ENCODE measurements at places on chromosomes 13 and 19. TPM values are rescaled to one million over a fixed set of nuclear protein-coding genes. Genes with fewer than 3 reads are reported as not detected.

Gene ZNF570
- 7.2 TPM for total RNA-seq

Gene IGFL2
- 19.9 TPM for total RNA-seq

Gene CASP14
- 29.3 TPM for total RNA-seq

Gene CABP5
- not detected for total RNA-seq

Gene C19orf73
- 0.30 TPM for total RNA-seq

Gene SYCN
- total RNA-seq = not detected

Gene PNMA8A
- 17.3 TPM for total RNA-seq

Gene SIGLEC10
- 1.7 TPM for total RNA-seq

Gene LILRB2
- total RNA-seq = 1.5 TPM

Gene TEX29
- 0.49 TPM for total RNA-seq

Gene RPS5
- total RNA-seq = 1,739 TPM

Gene ZNF99
- total RNA-seq = 0.49 TPM

Gene SIGLEC11
- 0.79 TPM for total RNA-seq

Gene MYO1F
- total RNA-seq = 12.0 TPM

Gene KLC3
- 26.0 TPM for total RNA-seq

Gene PHF11
- total RNA-seq = 20.7 TPM

Gene ACTMAP
- total RNA-seq = 1.3 TPM

Gene ZNF440
- total RNA-seq = 16.8 TPM

GRCh38 chr19:16497042-16497441, 848 bp downstream of the C19orf44 start:
- DNase-seq = no peak

GRCh38 chr13:29846475-29847256, 3.8 kb downstream of the UBL3 start:
- DNase-seq = peak; percentile 21

- DNase-seq = no peak
Measured at GRCh38 chr19:55702131-55702627, 27.2 kb downstream of the EPN1 start.

- DNase-seq = no peak
Measured at GRCh38 chr13:94444826-94445225, 34.7 kb downstream of the DCT start.

DNA sequence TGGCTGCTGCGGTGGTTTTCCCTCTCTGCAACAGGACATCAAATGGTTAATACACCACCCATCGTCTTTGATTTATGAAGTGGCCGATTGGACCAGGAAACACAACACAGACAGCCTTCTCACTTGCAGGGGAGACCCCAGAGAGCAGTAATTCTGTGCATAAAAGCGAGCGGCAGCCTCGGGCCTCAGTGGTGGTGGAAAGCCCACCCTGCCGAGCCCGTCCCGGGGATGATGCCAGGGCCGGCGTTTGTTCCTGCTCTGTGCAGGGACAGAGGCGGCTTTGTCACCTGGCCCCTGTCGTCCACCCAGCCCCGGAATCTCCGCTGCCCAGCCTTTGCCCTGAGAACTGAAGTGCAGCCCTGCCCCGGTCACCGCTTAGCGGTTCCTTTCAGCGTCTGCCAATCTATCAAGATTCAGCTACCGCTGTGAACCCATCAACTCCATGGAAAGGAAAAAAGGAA, 184.4 kb downstream of the TSHZ3 start:
- no peak for DNase-seq

GRCh38 chr13:24218338-24218737, 57.8 kb downstream of the SPATA13 start:
- DNase-seq = no peak

GRCh38 chr19:47469363-47469700, 2.4 kb downstream of the SLC8A2 start:
- no peak for DNase-seq

GRCh38 chr19:55493052-55493644, 4.9 kb downstream of the SSC5D start:
- DNase-seq = peak; percentile 22

- peak; percentile 46 for DNase-seq
Measured at GRCh38 chr19:41263042-41263849, 926 bp upstream of the HNRNPUL1 start.

- DNase-seq = no peak
Measured at GRCh38 chr13:100454876-100455275, 133.7 kb downstream of the GGACT start.

DNA sequence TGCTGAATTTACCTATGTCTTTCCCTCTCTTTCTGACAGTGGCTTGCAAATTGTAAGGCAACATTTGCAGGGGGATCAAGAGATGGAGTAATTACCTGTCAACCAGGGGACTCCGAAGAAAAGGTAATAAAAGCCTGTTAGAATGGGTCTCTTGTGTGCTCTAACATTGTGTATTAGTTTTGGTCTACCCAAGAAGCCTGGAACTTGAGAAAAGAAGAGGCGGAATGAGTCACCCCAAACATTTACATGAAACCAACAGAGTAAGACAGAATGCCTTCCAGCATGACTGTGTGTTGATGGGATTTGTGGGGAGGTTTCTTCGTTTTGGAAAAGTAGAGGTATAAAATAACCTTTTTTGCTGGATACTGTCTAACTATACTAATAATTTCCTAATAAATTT, 36.7 kb downstream of the ZAR1L start:
- DNase-seq = no peak

GRCh38 chr19:41792513-41793413, 3.6 kb upstream of the CEACAM3 start:
- no peak for DNase-seq

DNA sequence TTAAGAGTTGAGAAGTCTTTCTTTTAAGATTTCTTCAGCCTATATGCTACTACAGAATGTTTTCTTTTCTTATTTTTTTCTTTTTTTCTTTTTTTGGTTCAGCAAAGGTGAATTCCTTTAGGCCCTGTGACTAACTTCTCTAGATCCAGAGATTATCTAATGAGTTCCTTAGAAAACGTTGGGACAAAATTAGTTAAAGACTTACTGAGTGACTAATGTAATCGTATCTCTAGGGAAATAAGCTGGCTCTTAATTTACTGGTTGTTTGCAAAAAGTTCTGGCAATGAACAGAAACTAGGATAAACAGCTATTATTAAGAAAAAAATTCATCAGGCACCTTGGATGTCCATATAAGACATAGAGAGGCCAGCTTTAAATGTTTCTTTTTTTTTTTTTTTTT, 30.7 kb upstream of the CSNK1A1L start:
- DNase-seq = no peak

DNA sequence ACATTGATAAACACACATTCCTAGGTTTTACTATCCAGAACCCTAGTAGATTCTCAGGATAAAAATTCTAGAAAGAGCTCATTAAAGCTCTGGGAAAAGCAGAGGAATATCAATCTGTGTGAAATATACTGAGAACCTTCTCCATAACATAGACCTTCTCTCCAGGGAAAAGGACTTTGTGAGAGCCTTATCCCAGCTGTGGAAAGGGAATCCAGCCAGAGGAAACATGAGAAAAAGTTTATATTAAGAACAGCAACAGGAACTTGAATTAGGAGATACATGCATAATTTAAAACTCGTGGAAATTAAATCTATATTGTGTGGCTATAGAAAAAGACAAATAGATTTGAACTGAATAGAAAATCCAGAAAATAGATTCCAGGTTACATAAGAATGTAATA, 1639.9 kb downstream of the EFNB2 start:
- DNase-seq = peak; percentile 88

DNA sequence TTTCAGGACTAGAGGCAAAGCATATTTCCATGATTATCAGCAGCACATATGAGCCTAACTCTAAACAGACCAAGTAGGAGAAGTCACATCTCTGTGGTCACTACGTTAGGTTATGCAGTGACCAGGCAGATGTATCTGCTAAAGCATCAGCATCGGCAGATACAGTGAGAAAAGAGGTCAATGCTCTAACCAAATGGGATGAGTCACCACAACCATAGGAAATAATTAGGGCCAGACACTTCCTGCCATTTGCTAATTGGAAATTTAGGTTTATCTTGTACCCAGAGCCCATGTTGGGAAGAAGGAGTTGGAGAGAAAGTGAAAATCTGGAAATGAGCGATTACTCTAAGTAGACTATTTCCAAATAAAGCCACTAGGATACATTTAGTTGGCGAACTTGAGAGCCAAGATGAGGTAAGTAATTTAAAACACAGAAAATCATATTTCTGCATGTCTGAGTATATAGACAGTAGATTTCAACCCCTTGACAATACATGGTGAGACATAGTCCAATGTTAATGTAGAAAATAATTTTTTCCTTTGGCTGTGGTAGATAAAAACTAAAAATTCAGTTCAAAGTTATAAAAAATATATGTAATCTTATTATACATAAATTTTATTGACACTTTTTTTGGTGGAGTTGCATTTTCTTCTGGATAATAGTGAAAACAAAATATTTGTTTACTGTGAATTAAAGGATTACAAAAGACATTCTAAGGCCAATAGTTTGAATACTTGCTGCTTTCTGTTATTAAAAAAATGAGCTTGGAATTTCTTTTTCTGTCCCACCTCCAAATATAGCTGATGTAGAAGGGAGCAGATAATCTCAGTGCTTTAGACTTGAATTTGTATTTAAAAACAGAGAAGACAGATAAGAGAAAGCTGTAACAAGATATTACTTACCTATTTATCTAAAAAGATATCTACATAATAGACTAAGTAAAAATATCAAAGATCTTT, 104.4 kb upstream of the CSNK1A1L start:
- DNase-seq = peak; percentile 73

GRCh38 chr13:76043874-76044273, 407.7 kb downstream of the LMO7 start:
- DNase-seq = no peak

- DNase-seq = no peak
Measured at GRCh38 chr13:40515702-40516101, 150.7 kb downstream of the FOXO1 start.

GRCh38 chr13:103066079-103066780, at the start of gene SLC10A2:
TSS of gene SLC10A2 (minus strand) at chr13:103066417. CDS start at chr13:103066249, 168 bp downstream.
- no peak for DNase-seq

- DNase-seq = no peak
Measured at GRCh38 chr19:40155749-40156265, 35.4 kb upstream of the MAP3K10 start.

DNA sequence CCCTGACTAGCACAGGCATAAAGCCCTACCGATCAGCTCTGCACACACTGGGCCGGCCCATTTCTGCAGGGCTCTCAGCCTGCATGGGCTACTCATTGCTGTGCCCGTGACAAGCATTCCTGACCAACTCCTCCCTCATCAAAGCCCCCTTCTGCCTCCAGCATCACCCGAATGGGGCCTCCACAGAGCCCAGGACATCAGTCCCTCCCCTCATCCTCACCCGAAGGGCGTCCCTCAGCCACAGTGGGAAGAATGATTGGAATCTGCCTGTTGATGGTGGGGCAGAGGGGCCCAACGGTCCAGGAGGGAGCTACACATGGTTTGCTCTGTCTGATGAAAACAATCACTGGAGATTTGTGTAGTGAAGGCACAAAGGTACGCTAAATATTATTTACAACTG, 43.8 kb downstream of the SERP2 start:
- DNase-seq = no peak

- no peak for DNase-seq
Measured at GRCh38 chr13:99605420-99606323, 104.4 kb downstream of the TM9SF2 start.

GRCh38 chr19:2771786-2772674, 11.0 kb downstream of the SGTA start:
- DNase-seq = no peak

GRCh38 chr19:19563348-19563848, 25.3 kb downstream of the CILP2 start:
- no peak for DNase-seq

- DNase-seq = no peak
Measured at GRCh38 chr19:42216653-42217519, 591 bp downstream of the DEDD2 start.

DNA sequence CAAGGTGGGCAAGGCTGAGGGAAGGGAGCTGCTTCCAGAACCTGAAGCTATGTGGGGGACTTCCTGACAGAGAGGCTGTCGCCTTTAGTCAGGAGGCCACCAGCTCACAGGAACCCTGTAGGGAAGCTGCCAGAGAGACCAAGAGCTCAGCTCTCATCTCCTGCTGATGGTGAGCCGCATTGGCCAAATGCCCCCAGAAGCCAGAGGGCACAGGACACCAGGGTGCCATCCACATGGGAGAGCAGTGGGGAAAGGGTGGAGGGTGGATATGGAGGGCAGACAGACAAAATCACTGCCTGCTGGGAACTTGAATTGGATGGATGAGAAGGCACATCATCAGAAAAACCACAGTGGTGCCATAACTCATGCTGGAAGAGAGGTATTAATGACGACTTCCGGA, 36.0 kb downstream of the SERP2 start:
- no peak for DNase-seq
